ENCODE measurements at places on chromosomes 1 and 21.

DNA sequence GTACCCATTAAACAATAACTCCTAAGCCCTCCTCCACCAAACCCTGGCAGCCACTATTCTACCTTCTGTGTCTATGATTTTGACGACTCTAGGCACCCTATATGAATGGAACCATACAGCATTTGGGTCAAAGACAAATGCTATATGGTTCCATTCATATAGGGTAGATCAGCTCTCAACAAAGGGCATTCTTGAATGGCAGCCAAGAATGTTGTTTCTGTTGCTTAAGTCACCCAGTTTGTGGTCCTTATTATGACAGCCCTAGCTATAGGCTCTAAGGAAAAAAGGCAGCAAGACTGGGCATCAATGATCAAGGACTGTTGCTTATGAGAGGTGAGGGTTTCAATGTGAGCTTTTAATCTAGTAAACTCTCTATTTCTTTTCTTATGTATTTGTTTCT, 4.7 kb upstream of the SLC5A9 start:
- no peak for DNase-seq

GRCh38 chr1:113946112-113946511, 17.0 kb downstream of the HIPK1 start:
- no peak for DNase-seq

- DNase-seq, result no peak
These were observed 352.3 kb upstream of the B3GALT2 start for GRCh38 chr1:193538680-193539079.

GRCh38 chr1:40423951-40424618, 26.2 kb upstream of the ZFP69B start:
- DNase-seq, result no peak

- peak; percentile 96 for DNase-seq
These were observed 510 bp upstream of the IL10RB start for GRCh38 chr21:33265664-33266049.

DNA sequence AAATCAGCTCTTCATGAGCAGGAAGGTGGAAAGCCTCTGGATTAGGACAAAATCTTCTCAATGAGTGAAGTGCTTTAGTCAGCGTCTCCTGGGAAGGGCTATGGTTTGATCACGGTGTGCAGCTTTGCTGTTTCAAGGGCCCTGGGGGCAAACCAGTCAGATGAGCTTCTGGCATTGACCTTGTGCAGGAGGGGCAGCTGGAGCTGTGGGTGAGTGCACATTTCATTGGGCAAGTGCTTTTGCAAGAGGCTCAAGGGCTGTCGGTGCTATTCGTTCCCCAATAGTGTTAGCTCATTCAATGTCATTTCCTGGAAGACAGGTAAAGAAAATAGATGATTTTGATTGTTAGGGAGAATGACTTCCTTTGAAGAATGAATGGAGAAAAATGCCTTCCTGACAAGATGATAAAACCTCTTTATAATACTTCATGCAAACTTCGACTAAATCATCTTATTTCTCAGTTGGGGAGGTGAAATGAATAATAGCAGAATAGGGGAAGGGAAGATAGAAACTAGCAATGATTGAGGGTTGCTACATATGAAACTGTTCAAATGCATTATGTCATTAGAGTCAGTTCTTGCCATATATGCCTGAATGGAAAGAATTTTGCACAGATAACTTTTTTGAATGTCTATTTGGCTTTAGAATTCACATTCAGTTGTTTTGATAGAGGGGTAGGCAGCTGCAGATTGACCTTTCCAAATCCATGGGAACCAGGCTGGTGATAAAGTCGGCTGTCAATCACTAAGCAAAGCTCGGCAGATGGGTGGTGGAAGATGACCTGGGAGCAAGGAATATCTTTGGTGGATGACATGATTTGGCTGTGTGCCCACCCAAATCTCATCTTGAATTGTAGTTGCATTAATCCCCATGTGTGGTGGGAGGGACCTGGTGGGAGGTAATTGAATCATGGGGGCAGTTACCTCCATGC, 12.9 kb upstream of the DISC1 start:
- DNase-seq, result peak; percentile 59

DNA sequence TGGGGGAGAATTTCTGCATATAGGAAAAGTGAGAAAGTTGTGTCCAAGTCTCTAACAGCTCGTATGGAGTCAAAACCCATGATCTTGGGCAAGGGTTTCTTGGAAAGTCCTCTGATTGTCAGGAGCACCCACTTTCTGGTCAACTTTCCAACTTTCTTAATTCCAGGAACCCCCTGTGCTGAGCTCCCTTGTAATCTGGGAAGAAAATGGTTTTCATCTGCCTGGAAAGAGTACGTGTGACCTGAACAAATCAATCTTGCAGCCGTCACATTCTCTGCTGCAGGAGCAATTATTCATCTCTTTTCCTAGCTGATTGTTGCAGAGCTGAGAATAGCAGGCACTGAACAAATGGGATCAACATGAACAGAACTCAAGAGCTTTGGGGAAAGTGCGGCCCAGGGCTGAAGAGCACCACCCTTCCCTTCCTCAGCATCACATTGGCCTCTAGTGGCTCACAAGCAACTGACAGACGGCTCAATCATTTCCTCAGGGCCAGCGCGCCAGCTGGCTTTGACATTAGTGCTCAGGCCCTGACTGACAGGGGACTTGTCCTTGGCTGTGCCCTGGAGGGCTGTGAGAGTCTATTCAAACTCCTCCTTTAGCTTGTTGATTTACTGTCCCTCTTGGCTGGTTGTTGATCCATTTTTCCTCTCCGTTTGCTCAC, 295.2 kb downstream of the HLX start:
- DNase-seq, result peak; percentile 66

GRCh38 chr1:205748403-205749233, 1.4 kb downstream of the NUCKS1 start:
- peak; percentile 76 for DNase-seq

DNA sequence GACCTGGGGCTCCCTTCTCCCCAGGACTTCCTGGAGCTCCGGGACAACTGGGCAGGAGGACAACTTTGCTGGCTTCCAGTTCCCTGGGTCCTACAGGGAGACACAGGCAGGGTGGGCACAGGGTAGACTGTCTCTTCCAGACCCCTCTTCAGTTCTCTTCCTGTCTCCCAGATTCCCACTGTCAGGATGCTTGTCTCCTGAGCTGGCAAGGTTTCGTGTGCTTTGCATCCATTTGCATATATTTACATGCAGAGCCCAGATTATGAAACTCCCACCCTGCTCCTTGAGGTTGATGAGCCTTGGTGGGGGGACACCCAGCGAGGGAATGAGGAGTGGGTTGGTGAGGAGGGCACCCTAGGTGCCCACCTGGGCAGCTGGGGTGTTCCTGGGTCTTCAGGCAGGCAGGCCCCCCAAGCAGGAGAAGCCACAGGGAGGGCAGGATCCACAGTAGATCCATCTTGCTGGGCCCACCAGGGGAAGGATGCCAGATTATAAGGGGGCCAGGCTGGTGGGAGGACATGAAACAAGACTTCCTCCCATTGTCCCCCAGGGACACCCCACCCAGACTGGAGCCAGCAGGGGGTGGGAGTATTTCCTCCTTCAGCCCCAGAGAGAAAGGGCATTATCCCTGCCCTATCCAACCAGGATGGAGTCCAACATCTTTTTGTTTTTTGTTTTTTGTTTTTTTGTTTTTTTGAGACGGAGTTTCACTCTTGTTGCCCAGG, at the start of gene FCN3:
Gene FCN3 (minus strand): TSS at position 463 of the 725 bp plus-strand sequence. CDS start 6 bp downstream, at position 457.
- no peak for DNase-seq

DNA sequence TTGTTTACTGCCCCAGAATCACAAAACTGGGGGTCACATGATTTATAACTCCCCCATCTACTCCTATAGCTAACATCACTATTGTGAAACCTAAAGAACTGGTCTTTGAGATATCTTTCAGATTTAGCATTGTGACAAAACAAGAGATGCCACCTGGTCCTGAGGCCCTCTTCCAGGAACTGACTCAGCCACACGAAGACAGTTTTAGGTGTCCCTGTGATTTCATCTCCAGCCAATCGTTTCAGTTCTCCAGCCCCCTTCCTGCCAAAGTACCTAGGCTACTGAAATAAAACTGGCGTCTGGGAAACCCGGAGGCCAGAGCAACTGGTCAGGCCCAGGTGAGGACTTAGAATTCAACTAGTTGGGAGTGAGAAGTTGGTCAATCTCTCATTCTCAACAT, 36.6 kb downstream of the TBX19 start:
- no peak for DNase-seq

- DNase-seq, result no peak
These were observed 894 bp upstream of the TSEN15 start for GRCh38 chr1:184050636-184051035.

DNA sequence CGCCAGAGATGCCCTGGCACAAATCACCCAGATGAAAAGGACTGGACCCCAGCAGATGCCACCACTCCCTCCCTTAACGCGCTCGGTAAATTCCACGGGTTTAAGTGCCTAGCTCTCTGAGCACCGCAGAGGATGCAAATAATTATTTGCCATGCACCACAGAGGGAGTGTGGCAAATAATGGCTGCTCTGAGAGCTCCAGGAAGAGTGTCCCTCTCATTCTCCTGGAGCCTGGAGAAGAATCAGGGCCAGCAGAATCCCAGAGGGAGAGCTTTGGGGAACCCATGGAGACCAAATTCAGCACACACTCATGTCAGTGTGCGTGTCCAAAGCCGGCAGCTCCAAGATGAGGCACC, 667 bp downstream of the HHIPL2 start:
- no peak for DNase-seq

DNA sequence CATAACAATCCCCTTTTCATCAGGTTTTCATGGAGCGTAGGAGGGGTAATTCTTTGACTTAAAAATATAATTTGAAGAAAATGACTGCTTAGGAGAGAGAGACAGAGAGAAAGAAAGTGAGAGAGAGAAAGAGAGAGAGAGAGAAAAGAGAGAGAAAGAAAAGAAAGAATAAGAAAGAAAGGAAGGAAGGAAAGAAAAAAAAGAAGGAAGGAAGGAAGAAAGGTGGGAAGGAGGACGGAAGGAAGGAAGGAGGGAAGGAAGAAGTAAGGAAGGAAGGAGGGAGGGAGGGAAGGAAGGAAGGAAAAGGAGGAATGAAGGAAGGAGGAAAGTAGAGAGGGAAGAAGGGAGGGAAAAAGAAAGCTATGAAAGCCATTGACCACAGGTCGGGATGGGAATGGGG, 10.8 kb upstream of the DEGS1 start:
- no peak for DNase-seq

- DNase-seq, result no peak
These were observed 151.7 kb upstream of the HMGB4 start for GRCh38 chr1:33712186-33712585.

GRCh38 chr1:3525551-3526482, 71.4 kb downstream of the ARHGEF16 start:
- DNase-seq, result no peak

GRCh38 chr1:22709891-22710700, 543 bp upstream of the EPHB2 start:
- DNase-seq, result peak; percentile 62

DNA sequence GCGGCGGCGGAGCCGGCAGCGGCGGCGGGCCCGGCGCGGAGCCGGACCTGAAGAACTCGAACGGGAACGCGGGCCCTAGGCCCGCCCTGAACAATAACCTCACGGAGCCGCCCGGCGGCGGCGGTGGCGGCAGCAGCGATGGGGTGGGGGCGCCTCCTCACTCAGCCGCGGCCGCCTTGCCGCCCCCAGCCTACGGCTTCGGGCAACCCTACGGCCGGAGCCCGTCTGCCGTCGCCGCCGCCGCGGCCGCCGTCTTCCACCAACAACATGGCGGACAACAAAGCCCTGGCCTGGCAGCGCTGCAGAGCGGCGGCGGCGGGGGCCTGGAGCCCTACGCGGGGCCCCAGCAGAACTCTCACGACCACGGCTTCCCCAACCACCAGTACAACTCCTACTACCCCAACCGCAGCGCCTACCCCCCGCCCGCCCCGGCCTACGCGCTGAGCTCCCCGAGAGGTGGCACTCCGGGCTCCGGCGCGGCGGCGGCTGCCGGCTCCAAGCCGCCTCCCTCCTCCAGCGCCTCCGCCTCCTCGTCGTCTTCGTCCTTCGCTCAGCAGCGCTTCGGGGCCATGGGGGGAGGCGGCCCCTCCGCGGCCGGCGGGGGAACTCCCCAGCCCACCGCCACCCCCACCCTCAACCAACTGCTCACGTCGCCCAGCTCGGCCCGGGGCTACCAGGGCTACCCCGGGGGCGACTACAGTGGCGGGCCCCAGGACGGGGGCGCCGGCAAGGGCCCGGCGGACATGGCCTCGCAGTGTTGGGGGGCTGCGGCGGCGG, 1.0 kb downstream of the ARID1A start:
- peak; percentile 50 for DNase-seq

DNA sequence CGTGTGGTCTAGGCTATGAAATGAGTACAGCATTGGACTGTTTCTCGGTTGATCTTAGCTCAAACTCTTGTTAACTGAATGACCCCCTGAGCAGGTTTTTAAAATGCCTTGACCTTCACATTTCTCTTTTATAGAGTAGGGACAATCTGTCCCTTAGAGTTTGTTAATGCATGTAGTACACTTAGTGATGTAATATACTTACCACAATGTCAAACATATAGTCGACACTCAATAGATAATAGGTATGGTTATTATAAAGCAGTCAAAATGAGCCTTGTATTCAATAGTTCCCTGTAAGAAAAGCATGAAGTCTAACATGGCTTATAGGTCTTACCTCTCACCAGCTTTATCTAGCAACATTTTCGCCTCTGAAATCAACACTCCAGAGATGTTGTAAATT, 161.0 kb upstream of the RUNX1 start:
- no peak for DNase-seq
